ENCODE measurements at places on chromosomes 3 and 15.

- DNase-seq: peak; percentile 9
Measured at GRCh38 chr15:67248011-67248505, 6.4 kb downstream of the AAGAB start.

GRCh38 chr15:101019366-101019896 is 100.3 kb downstream of the LRRK1 start:
- no peak for DNase-seq

DNA sequence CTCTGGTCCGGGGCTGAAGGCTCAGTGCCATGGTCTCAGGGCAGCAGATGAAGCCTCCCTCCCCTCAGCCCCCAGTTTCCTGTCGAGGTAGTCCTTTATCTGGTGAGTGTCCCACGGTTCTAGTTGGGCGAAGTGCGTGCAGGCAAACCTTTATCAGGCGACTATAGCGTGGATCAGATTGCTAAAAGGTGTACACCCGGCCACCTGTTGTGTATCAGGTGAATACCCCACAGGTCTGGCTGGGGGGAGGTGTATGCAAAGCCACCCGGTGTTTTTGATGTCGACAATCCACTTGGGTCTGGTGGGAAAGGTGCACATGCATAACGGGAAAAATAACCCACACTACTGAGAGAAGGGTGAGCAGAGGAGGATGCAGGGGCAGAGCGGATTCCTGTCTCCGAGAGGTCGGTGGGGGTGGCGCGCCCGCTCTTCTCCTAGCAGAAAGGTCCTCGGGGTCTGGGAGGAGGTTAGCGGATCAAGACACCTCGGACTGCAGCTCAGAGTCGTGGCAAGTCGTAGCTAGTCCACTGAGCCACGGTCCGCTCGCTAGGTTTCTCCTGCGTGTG is 507 bp downstream of the SLC12A6 start:
- no peak for DNase-seq

DNA sequence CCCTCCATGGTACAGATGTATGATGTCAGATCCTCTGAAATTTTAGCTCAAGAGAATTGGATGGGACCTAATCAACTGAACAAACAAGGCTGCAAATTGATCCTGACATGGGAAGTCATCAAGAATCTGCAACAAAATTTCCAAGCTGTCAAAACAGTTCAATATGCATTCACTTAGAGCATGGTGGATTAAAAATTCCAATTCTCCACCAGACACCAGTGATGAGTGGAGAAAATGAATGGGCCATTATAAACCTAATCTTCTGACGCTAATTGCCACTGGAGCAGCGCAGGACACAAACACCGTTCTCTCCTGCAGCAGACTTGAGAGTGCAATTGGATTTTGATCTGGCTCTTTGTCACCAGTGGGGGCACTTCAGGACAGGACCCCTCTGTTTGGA is 94.2 kb downstream of the MINAR1 start:
- DNase-seq: no peak

GRCh38 chr15:63905558-63906265 is 72.0 kb upstream of the HERC1 start:
- DNase-seq: no peak

GRCh38 chr15:50135031-50135551 is 16.1 kb upstream of the ATP8B4 start:
- peak; percentile 37 for DNase-seq

- DNase-seq: peak; percentile 84
Measured at GRCh38 chr3:48656061-48656840, 6.4 kb downstream of the CELSR3 start.

Data from fibroblast of villous mesenchyme (primary cell).